HL-60 (cell line): ENCODE measurements at places on chromosomes 1 and 21.
A peak's percentile ranks its signal among the peaks of the same experiment; 100 is the strongest.

- DNase-seq: no peak
Measured at GRCh38 chr1:161047436-161048420, 2.0 kb upstream of the USF1 start.

DNA sequence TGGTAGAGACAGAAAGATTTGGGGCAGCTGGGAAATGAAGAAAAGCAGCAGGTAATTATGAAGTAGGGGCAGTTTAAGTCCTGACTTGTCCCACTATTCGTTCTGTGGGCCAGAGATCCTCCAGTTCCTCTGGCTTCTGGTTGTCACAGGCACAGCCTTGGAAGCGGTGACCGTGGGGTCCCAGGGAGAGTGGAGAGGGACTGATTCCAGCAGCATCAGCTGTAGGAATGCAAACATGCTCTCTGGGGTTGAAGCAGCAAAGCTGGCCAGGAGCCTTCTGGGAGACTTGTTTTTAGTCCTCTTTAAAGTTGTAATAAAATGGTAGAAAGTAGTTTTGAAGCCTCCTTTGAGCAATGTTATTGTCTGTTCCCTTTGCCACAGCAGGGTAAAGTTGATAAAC, 488.0 kb downstream of the LMO4 start:
- no peak for DNase-seq

- peak; percentile 45 for DNase-seq
Measured at GRCh38 chr1:43711049-43711448, 3.7 kb downstream of the ST3GAL3 start.

DNA sequence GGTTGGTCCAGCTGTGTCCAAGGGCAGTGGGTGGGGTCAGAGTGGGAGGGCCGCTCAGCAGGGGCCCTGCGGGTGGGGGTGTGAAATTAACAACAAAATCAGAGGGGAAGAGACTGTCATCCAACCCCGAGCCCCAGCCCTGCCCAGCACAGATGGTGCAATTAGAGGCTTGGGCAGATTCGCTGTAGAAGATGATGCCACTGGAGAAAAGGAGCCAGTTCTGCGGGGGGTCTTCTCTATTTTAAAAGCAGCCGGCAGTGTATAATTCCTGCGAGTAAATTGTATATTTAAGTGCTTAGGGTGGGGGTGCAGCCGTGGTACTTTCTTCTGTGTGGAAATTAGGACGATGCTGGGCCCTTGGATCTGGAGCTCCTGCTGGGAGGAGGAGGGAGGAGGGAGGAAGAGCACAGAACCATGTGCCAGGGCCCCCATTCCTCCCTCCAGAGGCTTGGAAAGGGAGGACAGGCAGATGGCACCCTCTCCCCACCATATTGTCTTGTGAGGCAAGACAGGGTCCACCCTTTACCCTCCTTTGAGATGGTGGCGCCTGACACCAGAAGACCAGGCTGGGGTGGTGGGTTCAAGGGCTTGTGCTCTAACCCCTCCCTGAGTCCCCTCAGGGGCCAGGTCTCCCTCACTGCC, 89.2 kb downstream of the ACTL8 start:
- no peak for DNase-seq

DNA sequence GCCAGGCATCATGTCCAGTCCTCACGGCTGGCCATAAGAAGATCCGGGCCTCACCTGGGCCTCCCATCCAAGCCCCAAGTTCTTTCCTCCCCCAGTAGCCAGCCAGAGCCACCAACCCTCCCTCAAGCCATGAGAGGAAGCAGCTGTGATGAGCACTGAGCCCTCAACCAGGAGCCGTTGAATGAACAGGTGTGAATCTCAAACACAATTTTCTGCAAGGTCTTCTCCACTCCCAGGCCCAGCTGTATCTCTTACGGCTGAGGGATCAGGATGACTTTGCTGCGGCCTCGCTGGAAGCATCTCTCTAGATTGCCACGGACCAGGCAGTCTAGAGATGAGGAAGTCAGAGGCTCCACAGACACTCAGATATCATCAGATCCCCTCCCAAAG, 9.8 kb upstream of the CLDN14 start:
- DNase-seq: no peak

DNA sequence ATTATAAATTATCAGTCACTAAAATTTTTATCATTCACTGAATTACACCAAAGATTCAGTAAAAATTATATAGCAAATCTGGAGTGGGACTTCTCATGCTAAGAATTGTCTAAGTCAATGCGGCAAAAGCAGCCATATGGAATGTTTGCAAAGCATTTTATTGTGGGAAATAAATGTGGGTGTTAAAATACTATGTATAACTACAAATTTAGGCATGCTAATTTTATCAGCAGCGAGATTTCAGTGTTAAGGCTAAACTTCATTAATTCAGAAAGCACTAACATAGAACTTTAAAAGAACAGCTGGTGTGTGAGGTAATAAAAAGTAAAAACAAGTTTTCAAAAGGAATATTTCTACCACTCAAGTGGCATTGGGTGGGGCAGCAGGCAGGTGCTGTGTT, 21.4 kb downstream of the COLGALT2 start:
- DNase-seq: no peak

GRCh38 chr1:3607703-3608065, 3.6 kb downstream of the MEGF6 start:
- no peak for DNase-seq
